ENCODE measurements at places on chromosomes 6 and 20.

DNA sequence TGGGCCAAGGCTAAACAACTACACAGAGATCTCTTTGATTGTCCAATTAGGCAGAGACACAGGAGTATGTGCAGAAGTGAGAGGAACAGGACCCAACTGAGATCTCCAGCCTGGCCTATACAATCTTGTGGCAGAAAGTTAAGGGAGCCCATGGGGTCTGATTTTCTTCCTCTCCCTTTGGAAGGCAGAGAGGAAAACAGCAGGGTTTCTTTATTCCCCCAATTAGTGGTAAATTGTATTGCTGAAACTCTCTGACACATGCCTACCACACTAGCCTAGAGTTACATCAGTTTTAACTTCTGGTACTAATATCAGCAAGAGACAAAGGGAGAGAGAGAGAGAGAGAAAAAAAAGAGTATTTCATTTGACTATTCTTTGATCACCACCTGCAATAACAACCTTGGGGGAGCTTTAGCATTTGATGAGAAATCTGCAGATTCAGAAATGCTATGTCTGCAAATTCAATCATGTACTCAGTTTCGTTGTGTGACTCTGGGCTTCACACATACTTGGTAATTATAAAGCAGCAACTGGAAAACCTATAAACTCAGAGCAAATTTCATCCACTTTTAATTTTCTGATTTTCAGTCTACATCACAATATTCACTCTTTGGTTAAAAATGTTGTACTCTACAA is 260.3 kb upstream of the SPTLC3 start:
- DNase-seq = no peak
- H3K36me3 ChIP-seq = no peaks in the 10 kb centered on the region
- H3K27me3 ChIP-seq = no peaks in the 10 kb centered on the region
- H3K4me1 ChIP-seq = no peaks in the 10 kb centered on the region
- H3K4me3 ChIP-seq = no peak overlapping the region
- no peak overlapping the region for H3K27ac ChIP-seq

- H3K4me1 ChIP-seq = peaks cover 2% of the 10 kb centered on the region
- H3K4me3 ChIP-seq = no peak overlapping the region
- no peak for DNase-seq
- peaks cover 51% of the 10 kb centered on the region for H3K27me3 ChIP-seq
Measured at GRCh38 chr6:167479901-167480648, 155.2 kb downstream of the TTLL2 start.

DNA sequence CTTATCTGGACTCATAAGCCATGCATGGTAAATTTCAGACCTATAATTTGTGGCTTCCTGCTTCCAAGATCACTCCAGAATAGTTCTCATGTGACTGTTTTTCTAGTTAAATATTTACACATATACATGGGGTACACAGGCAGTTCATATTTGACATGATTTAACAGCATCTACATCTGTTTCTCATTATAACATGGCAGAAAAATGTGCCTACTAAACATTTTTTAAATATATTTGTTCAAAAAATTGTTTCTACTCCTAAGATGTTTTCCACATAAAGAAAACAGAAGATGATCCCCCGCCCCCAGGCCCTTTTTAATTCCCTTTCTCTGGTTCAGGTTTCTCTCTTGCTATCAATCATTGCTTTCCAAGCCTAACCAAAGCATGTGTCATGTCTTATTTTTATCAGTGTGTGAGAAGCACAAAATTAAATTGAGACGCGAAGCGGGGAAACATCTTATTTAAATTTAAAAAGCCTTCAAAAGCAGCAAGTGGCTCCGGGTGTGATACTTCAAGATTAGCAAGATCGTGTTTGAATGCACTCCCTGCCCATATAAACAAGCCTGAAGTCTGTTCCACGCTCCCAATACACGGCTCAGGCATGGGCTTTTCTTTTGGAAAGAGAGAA is 37.3 kb downstream of the IPCEF1 start:
- no peaks in the 10 kb centered on the region for H3K36me3 ChIP-seq
- no peaks in the 10 kb centered on the region for H3K4me1 ChIP-seq
- peaks cover 30% of the 10 kb centered on the region for H3K27me3 ChIP-seq

GRCh38 chr20:9141921-9142320 is 73.0 kb downstream of the PLCB4 start:
- H3K27ac ChIP-seq = no peak overlapping the region
- H3K4me1 ChIP-seq = no peaks in the 10 kb centered on the region
- no peak for DNase-seq
- H3K4me3 ChIP-seq = no peak overlapping the region
- H3K27me3 ChIP-seq = no peaks in the 10 kb centered on the region
